Activated naive CD4-positive, alpha-beta T cell treated with Interleukin-2 at 50 U/mL for 16 hours (primary cell): ENCODE measurements at places on chromosomes 6 and 20.

GRCh38 chr6:17096096-17096495, 5.8 kb upstream of the STMND1 start:
- DNase-seq = no peak

GRCh38 chr20:20814685-20815084, 102.2 kb upstream of the RALGAPA2 start:
- no peak for DNase-seq

DNA sequence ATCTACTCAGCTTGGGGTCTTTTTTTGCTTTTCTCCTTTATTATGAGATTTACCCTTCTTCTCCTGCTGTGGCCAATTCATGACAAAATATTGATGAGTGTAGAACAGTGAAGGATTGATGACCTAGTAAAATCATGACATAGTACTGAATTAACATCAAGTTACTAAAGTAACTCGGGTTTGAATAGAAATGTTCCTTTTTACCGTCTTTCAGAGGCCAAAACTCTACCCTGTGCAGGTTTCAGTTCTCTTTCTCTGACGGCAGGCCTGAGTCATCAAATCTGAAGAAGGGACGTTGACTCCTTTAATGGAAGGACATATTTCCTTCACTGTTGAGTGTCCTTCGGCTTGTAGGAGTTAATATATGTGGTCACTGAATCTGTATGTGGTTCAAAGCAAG, 80.7 kb downstream of the RREB1 start:
- DNase-seq = no peak

GRCh38 chr6:27872642-27873020, 39.6 kb downstream of the OR2B2 start:
- peak; percentile 22 for DNase-seq

DNA sequence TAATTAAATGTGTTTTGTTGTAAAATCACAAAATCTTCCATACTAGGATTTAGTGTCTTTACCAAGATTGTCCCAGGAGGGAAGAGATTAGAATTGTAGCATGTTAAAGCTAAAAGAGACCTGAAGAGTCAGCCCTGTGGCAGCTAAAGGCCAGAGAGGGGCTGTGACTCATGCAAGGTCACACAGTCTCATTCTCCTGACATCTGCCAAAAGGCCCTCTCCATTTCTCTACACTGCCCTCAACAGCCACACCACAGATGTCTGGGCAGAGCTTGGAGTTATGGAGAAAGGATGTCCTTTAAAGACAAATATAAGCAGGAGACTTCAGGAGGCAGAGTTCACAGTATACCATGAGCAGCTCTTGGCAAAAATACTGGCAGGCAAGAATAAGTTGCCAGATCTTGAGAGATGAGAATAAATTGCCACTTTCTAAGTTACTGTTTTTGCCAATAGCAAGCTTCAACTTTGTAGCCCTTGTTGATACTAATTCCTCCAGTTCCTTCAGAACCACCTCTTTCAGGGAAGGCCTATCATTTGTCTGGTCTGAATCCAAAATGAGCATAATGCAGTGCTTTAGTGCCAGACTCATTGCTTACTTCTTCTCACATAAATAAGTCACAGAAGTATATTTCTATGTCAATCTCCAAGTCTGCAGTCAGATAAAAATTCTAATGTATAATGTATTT, 41.7 kb downstream of the AKIRIN2 start:
- DNase-seq = no peak
